ENCODE measurements at places on chromosomes 2 and 18. TPM values are rescaled to one million over a fixed set of nuclear protein-coding genes. Genes with fewer than 3 reads are reported as not detected.

- H3K27me3 ChIP-seq = peaks cover 4% of the 10 kb centered on the region
- peaks cover 6% of the 10 kb centered on the region for H3K4me1 ChIP-seq
- H3K4me3 ChIP-seq = no peak overlapping the region
- H3K27ac ChIP-seq = no peak overlapping the region
Observed at GRCh38 chr2:44674473-44675284, 266.8 kb upstream of the SIX3 start.

DNA sequence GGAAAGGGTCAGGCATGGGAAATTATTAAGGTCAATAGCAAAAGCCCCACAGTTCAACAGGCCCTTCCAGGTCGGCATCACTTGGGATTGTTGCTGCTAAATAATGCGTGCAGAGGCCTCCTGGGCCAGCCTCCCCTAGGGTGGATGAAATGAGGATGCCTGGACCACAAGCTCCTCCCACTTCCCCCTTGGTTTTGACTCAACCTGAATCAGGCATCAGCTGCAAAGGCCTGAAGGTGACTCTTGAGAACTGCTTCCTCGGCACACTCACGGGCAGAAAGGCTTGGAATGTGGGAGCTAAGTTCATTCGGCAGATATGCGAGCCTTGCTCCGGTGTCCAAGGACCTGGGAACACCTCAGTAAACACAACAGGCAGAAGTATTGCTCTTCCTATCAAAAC, 69.3 kb downstream of the MBP start:
- DNase-seq = peak; percentile 79
- peak overlapping the region; percentile 98 for H3K27ac ChIP-seq
- no peaks in the 10 kb centered on the region for H3K27me3 ChIP-seq
- peaks cover 90% of the 10 kb centered on the region for H3K4me1 ChIP-seq

- DNase-seq = no peak
- H3K27ac ChIP-seq = no peak overlapping the region
- H3K27me3 ChIP-seq = no peaks in the 10 kb centered on the region
- H3K4me3 ChIP-seq = no peak overlapping the region
Observed at GRCh38 chr2:138596403-138596802, 94.8 kb downstream of the SPOPL start.

GRCh38 chr2:201859949-201860348, 53.6 kb downstream of the CDK15 start:
- H3K4me3 ChIP-seq = no peak overlapping the region
- H3K4me1 ChIP-seq = peaks cover 11% of the 10 kb centered on the region
- no peak overlapping the region for H3K27ac ChIP-seq
- H3K27me3 ChIP-seq = peaks cover 39% of the 10 kb centered on the region

The LGALSL gene
- 2.6 TPM for total RNA-seq

DNA sequence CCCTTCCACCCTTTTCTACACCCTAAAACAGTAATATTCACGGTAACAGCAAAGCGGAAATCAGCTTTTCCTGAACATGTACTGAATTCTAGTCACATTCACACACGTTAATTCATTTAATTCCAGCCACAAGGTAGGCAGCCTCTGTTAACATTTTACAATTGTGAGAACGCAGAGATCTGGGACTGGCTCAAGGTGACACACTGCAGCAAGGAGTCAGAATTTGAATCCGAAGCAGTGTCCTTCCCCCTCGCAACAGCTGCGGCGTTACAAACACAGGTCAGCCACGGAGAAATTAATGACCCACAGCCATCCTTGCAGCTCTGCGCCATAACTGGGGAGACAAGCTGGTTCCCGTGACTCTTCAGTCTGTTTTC, 818 bp upstream of the SLC20A1 start:
- H3K36me3 ChIP-seq = peaks cover 48% of the 10 kb centered on the region
- H3K4me1 ChIP-seq = peaks cover 72% of the 10 kb centered on the region
- H3K27me3 ChIP-seq = no peaks in the 10 kb centered on the region
- H3K4me3 ChIP-seq = peak overlapping the region; percentile 83

- no peak overlapping the region for H3K27ac ChIP-seq
- no peaks in the 10 kb centered on the region for H3K27me3 ChIP-seq
- no peak overlapping the region for H3K4me3 ChIP-seq
- H3K4me1 ChIP-seq = no peaks in the 10 kb centered on the region
- DNase-seq = no peak
- no peaks in the 10 kb centered on the region for H3K36me3 ChIP-seq
Observed at GRCh38 chr2:115084446-115084845, 642.0 kb downstream of the DPP10 start.

GRCh38 chr2:228105526-228106250, 75.8 kb downstream of the SPHKAP start:
- no peak overlapping the region for H3K27ac ChIP-seq
- H3K36me3 ChIP-seq = no peaks in the 10 kb centered on the region
- no peak for DNase-seq
- H3K4me1 ChIP-seq = no peaks in the 10 kb centered on the region
- no peak overlapping the region for H3K4me3 ChIP-seq
- no peaks in the 10 kb centered on the region for H3K27me3 ChIP-seq

The HOXD8 gene
- not detected for total RNA-seq

DNA sequence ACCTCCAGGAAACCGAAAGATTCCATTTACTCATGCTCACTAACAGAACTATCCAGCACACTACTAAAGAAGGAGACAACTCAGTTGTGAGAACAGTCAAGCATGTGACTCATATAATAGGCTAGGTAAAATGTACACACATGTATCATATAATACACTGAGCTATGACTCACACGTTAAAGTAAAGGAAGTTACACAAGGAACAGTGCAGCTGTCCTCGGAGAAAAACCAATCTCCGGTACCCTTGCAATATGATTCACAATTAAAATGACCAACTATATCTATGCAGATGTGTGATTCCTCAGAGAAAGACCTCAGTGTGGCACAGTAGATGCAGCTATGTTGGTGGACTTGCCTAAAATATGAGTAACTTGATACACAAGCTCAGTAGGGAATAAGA, 76.5 kb downstream of the STRN start:
- no peak for DNase-seq
- H3K36me3 ChIP-seq = peaks cover 41% of the 10 kb centered on the region
- H3K4me1 ChIP-seq = peaks cover 5% of the 10 kb centered on the region
- no peaks in the 10 kb centered on the region for H3K27me3 ChIP-seq
- H3K27ac ChIP-seq = peak overlapping the region; percentile 55
- no peak overlapping the region for H3K4me3 ChIP-seq

- no peaks in the 10 kb centered on the region for H3K27me3 ChIP-seq
- no peak overlapping the region for H3K27ac ChIP-seq
- DNase-seq = no peak
- peaks cover 9% of the 10 kb centered on the region for H3K4me1 ChIP-seq
- peaks cover 17% of the 10 kb centered on the region for H3K36me3 ChIP-seq
- H3K4me3 ChIP-seq = no peak overlapping the region
Observed at GRCh38 chr2:207351171-207351570, 178.6 kb upstream of the CREB1 start.

GRCh38 chr2:1544478-1545069, 131.3 kb downstream of the TPO start:
- H3K27ac ChIP-seq = no peak overlapping the region
- H3K27me3 ChIP-seq = no peaks in the 10 kb centered on the region
- H3K4me3 ChIP-seq = no peak overlapping the region

The HOXD4 gene
- not detected for total RNA-seq

GRCh38 chr2:200469708-200470211, 40.1 kb downstream of the KCTD18 start:
- H3K27ac ChIP-seq = no peak overlapping the region
- no peak overlapping the region for H3K4me3 ChIP-seq
- no peaks in the 10 kb centered on the region for H3K27me3 ChIP-seq
- DNase-seq = no peak

- H3K27ac ChIP-seq = no peak overlapping the region
- H3K27me3 ChIP-seq = no peaks in the 10 kb centered on the region
- no peak for DNase-seq
- H3K4me1 ChIP-seq = no peaks in the 10 kb centered on the region
Observed at GRCh38 chr2:10210336-10210735, 87.8 kb downstream of the RRM2 start.

GRCh38 chr2:11773747-11774525, 27.5 kb downstream of the LPIN1 start:
- H3K27ac ChIP-seq = peak overlapping the region; percentile 72
- H3K36me3 ChIP-seq = peaks cover 76% of the 10 kb centered on the region
- DNase-seq = no peak
- H3K27me3 ChIP-seq = no peaks in the 10 kb centered on the region
- peaks cover 45% of the 10 kb centered on the region for H3K4me1 ChIP-seq

The SCN7A gene
- not detected for total RNA-seq

All from activated T-helper 2 cell treated with anti-CD3 and anti-CD28 coated beads, Interferon-gamma antibody, Interleukin-2, Interleukin-4, amounts not matched to agents 10 μg/mL and 5 μg/mL and 100 μg/mL, durations not matched to agents 14 hours and 24 hours and 36 hours (primary cell).